NCI-H82 (cell line): ENCODE measurements at places on chromosomes 5 and 9.

- no peak for DNase-seq
These were observed 807 bp upstream of the PLGRKT start for GRCh38 chr9:5438301-5439162.

DNA sequence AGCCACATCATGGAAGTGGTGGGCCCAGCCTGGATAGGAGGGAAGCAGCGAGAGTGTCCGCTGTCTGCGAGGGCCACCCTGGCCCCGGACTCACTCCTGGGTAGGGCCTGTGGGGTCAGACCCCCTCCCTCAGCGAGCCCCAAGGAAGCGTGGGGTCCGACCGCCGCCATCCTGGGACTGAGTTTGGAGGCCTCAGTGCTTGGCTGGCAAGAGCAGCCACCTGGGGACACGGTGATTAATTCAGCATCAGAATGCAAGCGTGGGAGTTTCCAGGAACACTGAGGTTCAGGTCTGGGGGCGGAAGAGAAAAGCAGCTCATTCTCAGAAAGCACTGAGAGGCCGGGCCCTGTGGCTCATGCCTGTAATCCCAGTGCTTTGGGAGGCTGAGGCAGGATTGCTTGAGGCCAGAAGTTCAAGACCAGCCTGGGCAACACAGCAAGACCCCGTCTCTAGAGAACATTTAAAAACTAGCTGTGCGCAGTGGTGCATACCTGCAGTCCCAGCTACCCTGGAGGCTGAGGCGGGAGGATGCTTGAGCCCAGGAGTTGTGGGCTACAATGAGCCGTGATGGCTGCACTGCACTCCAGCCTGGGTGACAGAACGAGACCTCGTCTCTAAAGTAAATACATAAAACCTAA lies 18.3 kb upstream of the CAMSAP1 start:
- DNase-seq: no peak

- no peak for DNase-seq
These were observed 134.7 kb upstream of the DMRT1 start for GRCh38 chr9:706606-707459.

- DNase-seq: no peak
These were observed 299.4 kb downstream of the COX7C start for GRCh38 chr5:86917117-86917579.

GRCh38 chr9:107669422-107669821 lies 179.9 kb upstream of the KLF4 start:
- no peak for DNase-seq

GRCh38 chr9:93467462-93467861 lies 14.1 kb upstream of the FAM120AOS start:
- DNase-seq: no peak

DNA sequence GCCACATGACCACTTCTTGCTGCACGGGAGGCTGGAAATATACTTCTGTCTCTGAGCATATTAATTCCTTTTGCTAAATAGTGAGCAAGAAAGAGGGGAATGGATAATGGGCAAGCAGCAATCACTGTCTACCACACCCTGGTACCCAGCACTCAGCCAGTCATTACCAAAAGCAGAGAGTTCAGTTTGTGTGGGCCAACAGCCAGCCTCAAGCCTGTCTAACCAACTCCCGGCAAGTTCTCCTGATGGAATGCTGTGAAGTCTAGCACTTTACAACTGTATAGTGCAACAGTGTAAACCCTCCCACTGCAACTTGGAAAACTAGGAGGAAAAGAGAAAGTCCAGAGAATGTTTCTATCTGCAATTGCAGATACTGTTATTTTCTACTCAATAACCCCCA lies 47.8 kb downstream of the PLK2 start:
- DNase-seq: no peak

DNA sequence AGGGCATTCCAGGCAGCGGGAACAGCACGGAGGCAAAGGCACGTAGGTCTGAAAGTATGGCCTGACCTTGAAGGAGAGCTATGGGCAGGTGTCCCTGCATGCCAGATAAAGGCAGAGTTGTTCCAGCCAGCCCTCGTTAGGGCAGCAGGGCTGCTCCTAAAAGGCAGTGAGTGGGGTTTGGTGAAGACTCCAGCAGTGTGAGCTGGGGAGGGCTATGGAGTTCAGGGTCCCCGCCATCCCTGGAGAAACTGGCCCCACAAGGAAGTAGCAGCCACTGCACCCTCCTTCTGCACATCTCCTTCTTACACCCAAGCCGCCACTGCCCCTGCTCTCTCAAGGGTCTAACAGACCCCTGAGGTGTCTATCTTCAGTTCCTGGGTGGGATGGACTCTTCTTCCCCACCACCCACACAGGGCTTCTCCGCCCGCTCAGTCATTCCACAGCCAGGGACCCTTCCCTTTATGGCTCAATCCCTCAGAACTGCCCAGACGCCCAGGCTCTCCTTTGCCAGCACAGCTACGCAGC lies 1.4 kb downstream of the AKNA start:
- no peak for DNase-seq

GRCh38 chr5:168585119-168585856 lies 6.1 kb upstream of the PANK3 start:
- DNase-seq: peak; percentile 80

- DNase-seq: no peak
These were observed 24.0 kb upstream of the ADAM19 start for GRCh38 chr5:157599565-157599964.

GRCh38 chr9:112753725-112754124 lies 3.2 kb downstream of the SNX30 start:
- no peak for DNase-seq

- DNase-seq: no peak
These were observed 593.3 kb downstream of the CDK5RAP2 start for GRCh38 chr9:119986713-119987112.

GRCh38 chr5:35237580-35238376 lies 7.5 kb upstream of the PRLR start:
- no peak for DNase-seq

GRCh38 chr5:16564248-16564867 lies 52.4 kb downstream of the RETREG1 start:
- no peak for DNase-seq

DNA sequence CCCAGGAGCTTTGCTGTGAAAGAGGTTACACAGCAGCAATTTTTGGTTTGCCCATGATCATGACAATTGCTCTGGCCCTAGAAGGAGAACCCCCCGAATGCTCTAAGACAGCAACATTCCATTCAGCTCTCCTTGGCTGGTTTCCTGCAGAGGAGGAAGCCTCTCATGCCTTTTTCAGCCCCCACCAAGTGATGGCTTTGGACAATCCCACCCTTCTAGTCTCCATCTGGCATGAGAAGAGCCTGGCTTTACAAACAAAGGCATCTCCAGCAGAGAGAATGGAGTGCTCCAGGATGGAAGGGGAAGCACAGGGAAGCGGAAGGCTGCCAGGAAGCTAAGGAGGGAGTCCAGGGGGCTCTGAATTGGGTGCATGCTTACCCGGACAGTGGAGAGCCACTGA lies 98.4 kb downstream of the CRB2 start:
- no peak for DNase-seq

DNA sequence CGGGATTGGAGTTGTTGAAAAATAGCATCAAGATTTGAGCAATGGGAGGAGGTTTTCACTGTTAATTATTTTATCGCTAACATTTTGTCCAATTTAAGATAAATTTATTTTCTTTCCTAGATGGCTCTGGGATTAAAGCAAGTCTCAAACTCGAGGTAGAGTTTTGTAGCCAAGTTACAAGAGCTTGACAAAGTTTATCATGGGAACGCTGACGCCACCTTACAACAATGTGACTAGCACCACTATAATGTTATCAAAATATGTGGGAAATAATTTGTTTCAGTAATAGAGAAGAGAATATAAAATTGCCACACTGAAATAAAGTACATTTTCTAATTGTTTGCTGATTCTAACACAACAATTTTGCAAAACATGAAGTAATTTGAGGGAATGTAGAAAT lies 19.8 kb upstream of the TARS1 start:
- no peak for DNase-seq

DNA sequence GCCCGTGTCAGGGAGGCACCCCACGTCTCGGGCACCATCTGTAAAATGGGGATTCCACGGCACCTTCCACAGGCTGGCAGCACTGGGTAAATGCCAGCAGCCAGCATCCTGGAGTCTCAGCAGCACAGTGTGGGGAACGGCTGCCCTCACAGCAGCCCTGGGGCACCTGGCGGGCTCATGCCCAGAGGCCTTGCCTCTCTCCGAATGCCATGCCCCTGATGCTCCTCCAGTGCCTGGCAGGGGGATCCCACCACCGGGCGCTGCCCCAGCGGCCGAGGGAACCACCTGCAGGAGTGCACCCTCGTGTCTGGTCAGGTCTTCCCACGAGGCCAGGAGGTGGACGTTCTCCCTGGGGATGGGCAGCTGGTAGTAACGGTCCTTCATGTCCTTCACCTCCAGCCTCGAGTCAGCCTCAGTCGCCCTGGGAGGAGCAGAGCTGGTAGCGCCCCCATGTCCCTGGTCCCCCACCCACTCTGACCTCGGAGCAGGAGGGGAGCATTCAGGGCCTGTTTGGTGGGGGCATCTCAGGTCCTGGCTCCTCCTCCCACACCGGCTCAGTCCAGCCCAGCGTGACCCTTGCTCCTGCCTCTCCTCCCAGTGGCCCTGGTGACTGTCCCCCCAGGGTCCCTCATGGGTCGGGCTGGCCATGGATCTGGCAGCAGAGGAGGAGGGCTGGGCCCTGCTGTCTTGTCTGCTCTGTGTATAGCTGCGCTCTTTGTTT lies 49.9 kb upstream of the NRARP start:
- no peak for DNase-seq

GRCh38 chr5:56316299-56316994 lies 83.3 kb upstream of the ANKRD55 start:
- DNase-seq: no peak

DNA sequence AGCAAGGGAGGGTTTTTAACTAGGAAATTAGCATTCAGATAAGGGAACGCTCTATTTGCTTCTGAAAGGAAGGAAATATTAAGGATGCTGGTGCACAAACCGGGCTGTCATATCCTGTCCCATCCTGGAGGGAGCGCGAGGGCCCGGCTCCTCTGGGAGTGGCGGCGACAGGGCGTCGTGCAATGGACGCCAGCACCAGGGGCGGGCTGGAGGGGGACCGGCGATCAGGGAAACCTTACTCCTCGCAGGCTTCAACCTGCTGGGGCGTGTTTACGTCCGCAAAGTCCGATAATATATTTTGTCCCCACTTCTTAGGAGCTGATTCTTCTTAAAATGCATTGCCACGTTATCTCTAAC lies 197.1 kb upstream of the TBCA start:
- no peak for DNase-seq

GRCh38 chr9:97845763-97846162 lies 7.3 kb upstream of the FOXE1 start:
- DNase-seq: no peak

GRCh38 chr5:172093965-172094364 lies 87.5 kb upstream of the FBXW11 start:
- DNase-seq: no peak

DNA sequence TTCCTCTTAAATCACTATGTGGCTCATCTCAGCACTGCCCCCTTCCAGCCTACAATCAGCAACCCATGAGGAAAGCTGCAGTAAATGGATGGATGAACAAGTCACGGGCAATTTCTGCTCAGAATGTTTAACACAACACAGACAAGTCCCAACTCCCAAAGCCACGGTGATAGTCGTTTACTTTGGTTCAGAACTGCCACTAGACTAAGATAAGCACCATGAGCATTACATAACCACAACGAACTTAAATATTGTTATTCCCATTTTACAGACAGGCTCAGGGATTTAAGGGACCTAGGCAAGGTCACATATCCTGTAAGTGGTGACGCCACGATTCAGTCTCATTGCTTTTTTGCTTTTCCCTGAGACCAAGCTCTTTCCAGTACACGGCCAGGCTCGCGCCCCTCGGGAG lies 2.0 kb upstream of the SMIM27 start:
- DNase-seq: peak; percentile 33

GRCh38 chr5:6859023-6859422 lies 145.8 kb downstream of the TENT4A start:
- peak; percentile 91 for DNase-seq

DNA sequence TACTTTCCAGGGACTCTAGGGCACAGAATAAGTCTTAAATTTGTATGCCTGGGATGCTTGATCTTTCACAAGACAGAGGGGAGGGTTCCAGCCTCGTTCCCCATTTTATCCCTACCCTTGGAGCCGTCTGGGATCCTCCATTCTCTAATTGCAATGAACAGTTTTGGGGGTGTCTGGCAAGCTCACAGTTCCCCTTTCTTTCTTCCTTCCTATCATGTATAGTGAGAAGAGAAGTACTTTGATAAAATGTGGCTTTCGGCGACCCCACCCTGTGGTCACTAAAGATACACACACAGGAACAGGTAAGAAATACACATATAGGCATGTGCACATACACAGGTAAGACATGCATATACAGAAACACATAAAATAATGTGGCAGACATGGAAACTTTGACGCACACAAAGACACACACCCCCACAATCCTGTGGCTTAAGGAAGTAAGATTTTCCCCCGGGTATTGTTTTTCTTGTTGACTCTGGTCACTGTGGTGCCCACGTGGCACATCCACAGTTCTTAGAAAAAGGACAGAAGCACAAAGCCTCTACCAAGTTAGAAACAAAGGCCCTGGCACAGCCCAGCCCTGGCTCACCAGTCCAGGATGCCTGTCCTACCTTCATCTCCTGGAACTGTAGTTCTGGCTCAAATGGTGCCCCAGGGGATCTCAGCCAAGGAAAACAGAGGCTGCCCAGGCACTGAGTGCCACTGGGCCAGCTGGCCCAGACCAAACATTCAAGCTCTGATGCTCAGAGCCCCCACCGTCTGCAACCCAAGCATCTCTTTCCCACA lies 6.3 kb upstream of the SMU1 start:
- no peak for DNase-seq

DNA sequence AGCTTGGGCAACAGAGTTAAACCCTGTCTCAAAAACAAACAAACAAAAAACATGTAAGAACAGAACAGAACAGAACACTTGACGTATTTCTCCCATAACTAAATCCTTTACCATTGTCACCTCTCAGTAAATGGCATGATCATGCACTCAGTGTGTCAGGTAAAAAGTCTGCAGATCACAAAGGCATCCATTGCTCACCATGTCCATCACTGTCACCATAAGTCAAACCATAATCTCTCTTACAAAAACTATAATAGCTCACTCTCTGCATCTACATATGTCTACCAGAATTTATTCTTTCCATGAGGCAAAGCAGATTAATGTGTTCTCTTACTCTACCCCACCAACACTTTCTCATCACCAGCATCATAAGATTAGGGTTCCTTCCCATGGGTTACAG lies 387.5 kb downstream of the CDH12 start:
- DNase-seq: no peak

GRCh38 chr5:88674356-88675167 lies 208.4 kb downstream of the MEF2C start:
- peak; percentile 51 for DNase-seq
